ENCODE measurements at places on chromosomes 3 and 15.

DNA sequence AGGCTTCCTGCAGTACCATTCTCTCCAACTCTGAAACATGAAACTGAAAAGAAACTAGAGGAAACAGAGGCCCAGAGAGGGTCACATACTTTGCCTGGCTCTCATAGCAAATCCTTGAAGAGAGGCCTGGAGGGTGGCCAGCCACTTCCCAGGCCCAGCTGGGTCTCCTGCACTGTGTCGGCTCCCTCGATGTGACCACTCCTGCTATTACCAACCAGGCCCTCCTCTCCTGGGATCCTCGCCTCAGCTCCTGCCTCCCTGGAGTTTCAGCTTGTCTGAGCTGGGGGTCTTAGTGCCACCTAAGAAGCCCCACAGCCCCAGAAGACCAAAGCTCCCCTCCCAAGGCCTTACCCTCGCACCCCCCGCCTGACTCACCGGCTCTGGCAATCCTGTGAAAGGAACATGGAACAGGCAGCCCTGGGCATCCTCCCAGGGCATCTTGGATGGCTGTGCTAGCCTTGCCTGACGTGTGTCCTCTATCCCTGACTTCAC lies 4.6 kb downstream of the LOXL1 start:
- DNase-seq: no peak

DNA sequence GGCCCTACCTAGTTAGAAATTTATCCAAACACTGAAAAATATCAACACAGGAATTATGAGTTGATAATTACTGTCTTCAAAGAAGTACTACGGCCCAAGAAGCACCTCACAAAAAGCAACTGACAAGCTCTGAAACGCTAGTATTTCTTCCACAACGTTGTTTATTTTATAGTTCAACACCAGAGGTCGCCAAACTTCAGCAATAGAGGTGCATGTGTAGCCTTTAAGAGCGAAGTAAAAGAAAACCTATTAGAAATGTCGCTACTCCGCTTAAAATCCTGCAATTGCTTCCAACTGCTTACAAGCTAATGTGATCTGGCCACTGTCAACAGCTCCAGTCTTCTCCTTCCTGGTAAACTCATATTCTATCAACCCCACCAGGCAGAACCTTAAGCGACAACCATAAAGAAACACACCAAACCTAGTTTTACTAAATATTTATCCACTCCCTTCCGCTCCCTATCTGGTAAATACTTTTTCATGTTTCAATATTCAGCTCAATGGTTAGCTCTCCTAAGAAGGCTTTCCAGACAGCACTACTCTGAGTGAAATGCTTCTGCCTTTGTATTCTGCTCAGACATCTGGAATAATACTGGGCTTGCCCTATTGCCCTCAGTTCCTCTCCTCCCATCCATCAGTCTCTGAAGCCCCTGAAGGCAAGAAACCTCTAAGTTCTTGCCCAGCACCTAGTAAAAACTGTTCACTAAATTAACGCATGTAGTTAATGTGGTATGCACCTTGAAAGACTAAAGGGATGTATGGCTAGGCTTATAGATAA lies 110.2 kb downstream of the NR1I2 start:
- DNase-seq: peak; percentile 56

DNA sequence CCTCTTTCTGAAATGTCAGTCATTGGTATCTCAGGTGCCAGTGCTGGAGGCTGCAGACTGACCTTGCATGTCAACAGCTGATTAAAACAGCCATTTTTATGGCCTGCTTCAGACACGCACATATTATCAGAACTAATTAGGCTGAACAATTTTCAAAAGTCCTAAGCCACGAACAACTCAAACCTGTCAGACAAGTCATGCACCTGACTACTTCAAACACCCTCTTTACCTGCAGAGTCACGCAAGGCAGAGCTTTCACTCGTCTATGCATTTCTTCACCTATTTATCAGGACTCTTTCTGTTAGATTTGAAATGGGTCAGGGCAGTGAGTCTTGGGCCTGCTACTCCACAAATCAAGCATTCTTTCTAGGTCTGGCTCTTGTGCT lies 26.7 kb downstream of the CLK3 start:
- DNase-seq: no peak

- DNase-seq: no peak
Observed at GRCh38 chr15:67761343-67761742, 64.0 kb upstream of the SKOR1 start.

DNA sequence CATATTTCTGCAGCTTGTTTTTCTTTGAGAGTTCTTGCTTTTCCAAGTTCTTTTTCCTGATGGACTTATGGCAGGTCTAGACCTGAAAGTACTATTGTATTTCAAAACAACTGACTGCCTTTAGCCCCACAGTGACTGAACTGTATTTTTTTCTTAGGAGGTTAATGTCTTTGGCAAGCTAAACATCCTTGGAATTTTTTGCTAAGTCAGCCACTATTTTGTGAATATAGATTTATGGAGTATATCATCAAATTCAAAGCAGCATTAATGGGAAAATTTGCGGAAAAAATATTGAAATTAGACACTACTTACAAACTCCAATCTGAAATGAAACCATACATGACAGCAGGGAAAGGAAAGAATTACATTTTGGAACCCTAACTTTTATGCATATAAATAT lies 8.6 kb downstream of the PIK3CA start:
- no peak for DNase-seq

- no peak for DNase-seq
Observed at GRCh38 chr3:168273036-168273435, 177.3 kb upstream of the GOLIM4 start.

GRCh38 chr3:14788644-14789043 lies 30.1 kb upstream of the FGD5 start:
- no peak for DNase-seq

- no peak for DNase-seq
Observed at GRCh38 chr15:31786360-31786759, 244.0 kb upstream of the CHRNA7 start.

DNA sequence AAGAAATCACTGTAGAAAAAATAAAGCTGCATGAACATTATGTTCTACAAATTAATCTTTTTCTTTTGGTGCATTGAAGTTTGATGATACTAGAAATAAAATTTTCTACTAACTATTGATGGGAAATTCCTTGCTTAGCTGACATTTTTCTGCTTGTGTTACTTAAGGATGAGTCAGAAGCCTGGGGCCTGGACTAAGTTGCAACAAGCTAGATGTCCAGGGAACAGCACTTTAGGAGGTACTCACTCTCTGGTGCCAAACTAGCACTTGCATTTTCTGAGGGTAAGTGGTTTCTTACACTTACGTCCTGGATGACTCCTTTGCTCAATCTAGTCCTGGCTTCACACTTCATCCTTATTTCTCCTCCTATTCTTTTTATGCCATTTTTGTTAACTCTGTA lies 945.1 kb downstream of the IGSF11 start:
- no peak for DNase-seq

DNA sequence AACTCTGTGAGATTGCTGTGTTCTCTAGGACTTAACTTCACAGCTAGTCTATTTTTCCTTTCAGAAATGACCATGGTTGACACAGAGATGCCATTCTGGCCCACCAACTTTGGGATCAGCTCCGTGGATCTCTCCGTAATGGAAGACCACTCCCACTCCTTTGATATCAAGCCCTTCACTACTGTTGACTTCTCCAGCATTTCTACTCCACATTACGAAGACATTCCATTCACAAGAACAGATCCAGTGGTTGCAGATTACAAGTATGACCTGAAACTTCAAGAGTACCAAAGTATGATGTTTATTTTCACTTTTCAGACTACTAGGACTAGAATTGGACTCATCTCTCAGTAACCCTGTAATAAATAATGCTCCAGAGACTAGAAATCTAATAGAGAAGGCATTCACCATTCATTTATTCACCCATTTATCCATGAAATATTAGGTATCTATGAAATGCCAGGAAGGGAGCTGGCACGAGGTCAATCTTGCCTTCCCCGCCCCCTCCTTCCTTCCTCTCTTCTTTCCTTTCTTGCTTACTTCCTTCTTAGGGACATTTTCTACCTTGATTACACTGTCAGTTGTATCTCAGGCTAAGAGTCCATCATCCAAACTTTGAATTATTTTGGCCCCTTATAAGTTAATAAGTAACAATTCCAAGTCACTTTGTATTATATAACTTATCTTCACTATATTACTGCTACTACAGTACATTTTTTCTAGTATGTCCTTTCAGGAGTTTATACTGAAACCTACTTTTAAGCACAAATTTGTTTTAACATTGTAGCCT lies 91.0 kb downstream of the PPARG start:
- DNase-seq: no peak

DNA sequence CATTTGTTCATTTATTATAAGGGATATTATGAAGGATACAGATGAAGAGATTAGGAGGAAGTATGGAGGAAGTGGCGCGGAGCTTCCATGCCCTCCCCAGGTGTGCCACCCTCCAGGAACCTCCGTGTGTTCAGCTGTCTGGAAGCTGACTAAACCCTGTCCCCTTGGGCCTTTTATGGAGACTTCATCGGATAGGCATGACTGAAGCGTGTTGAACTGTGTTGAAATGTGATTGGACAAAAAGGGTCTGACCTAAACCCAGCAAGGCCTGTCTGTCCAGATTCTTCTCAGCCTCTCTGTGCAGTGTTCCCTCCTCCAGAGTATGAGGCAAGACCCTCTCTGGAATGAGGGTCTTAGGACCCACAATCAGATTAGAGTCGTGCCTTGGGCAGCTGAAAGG lies 31.7 kb downstream of the HACD3 start:
- DNase-seq: no peak

GRCh38 chr15:58070801-58071418 lies 5.4 kb upstream of the ALDH1A2 start:
- DNase-seq: peak; percentile 32

- DNase-seq: no peak
Observed at GRCh38 chr3:170383567-170383966, 26.1 kb downstream of the SKIL start.

DNA sequence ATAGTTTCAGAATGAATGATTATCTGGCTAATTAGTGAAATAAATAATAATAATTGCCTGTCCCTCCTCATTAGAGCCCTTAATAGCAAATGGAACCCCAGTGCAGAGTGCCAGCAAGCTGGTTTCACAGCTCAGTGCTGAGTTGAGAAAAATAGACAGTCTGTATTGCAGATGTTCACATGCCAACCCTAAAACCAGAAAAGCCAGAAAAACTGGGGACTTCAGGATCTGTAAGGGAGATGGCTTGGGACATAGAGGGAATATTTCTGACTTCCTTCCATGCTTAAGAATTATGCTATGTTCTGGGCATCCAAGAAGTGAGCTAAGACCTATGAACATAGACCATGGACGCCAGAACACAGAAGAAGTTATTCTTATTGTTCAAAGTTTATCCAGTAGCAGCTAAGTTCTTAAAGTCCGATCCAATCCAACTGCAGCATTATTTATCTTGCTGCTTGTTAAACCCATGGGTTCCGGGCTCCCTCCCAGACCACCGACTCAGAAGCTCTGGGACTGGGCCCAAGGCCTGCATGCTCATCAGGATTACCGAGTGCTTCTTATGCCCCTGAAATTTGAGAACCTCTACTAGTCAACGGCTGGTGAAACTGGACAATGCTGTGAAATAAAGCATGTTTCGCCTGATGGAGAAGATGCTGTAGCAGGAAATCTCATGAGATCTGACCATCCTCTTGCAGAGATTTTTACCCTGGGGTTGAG lies 158.3 kb downstream of the FOXB1 start:
- DNase-seq: no peak

GRCh38 chr3:32026593-32026992 lies 45.0 kb downstream of the ZNF860 start:
- peak; percentile 82 for DNase-seq

DNA sequence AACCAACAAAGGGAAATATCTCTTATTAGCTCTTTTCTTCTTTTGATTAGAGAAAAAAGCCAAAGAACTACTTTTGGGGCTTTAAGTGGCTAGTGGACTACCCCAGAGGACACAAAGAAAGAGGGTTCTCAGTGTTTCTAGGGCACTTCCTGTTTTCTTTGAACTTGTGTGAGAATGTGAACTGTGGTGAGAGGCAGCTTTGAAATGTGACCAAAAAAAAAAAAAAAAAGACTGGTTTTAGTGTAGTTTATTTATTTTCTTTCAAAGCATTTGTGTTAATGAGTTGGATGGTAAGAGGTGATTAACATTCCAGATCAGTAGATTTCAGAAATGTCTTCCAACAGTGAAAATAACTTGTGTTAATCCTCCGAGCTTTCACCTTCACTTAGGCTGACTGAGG lies 32.4 kb downstream of the SELENOT start:
- DNase-seq: no peak

- DNase-seq: no peak
Observed at GRCh38 chr15:44670087-44670950, 6.9 kb upstream of the SPG11 start.

- DNase-seq: no peak
Observed at GRCh38 chr3:167762296-167762695, 26.8 kb downstream of the SERPINI1 start.

DNA sequence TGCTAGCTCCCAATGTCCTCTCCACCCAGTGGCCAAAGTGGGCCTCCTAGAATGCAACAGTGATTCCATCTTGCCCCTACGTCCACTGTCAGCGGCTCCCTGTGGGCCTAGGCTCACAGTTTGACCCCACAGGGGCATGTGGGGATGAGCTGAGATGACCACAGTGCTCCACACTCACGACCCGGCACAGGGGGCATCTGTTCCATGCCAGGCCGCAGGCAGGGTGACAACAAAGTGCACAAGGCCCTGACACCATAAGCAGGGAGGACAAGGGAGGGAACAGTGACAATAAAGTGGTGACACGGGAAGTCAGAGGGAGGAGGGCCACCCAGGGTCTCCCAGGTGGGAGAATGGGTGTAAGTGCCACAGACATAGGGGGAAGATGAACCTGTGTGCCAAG lies 5.1 kb upstream of the PLXNA1 start:
- no peak for DNase-seq

GRCh38 chr3:170274641-170275040 lies 52.4 kb downstream of the PRKCI start:
- no peak for DNase-seq

- no peak for DNase-seq
Observed at GRCh38 chr3:164451072-164451910, 627.0 kb downstream of the SI start.

- no peak for DNase-seq
Observed at GRCh38 chr15:51226576-51227210, 111.7 kb downstream of the CYP19A1 start.

- no peak for DNase-seq
Observed at GRCh38 chr3:58656631-58657030, 9.9 kb downstream of the FAM3D start.

DNA sequence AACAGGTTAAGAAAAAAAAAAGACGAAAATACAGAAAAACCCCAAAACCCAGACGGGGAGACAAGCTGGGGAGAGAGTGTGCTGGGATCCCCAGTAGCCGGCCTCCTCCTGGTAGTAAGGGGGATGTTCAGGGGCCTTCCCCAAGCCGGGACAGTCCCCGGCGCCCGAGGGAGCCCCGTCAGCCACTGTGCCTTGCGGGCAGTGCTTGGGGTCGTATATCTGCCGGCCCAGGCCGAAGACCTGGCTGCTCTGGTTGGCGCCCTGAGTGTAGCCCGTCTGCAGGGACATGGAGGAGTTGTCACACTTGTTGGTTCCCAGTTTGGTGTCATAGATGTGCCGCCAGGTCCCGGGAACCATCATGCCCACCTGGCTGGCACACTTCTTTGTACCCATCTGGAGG lies 287.2 kb upstream of the GADL1 start:
- DNase-seq: no peak

Data from bone marrow (tissue), 2 donors.